Right lobe of liver (tissue), 6 donors: ENCODE measurements at places on chromosomes 4 and X.

- peaks cover 2% of the 10 kb centered on the region for H3K4me1 ChIP-seq
- no peaks in the 10 kb centered on the region for H3K27me3 ChIP-seq
- H3K36me3 ChIP-seq = no peaks in the 10 kb centered on the region
- no peak overlapping the region for H3K27ac ChIP-seq
These were observed 59.0 kb downstream of the WWC2 start for GRCh38 chr4:183158062-183158461.

GRCh38 chr4:167883266-167883665 lies 209.1 kb upstream of the ANXA10 start:
- H3K4me3 ChIP-seq = no peak overlapping the region
- no peak for DNase-seq
- no peaks in the 10 kb centered on the region for H3K27me3 ChIP-seq
- no peak overlapping the region for H3K27ac ChIP-seq
- no peaks in the 10 kb centered on the region for H3K36me3 ChIP-seq

- no peaks in the 10 kb centered on the region for H3K27me3 ChIP-seq
These were observed 132.3 kb upstream of the NR3C2 start for GRCh38 chr4:148574502-148574901.

DNA sequence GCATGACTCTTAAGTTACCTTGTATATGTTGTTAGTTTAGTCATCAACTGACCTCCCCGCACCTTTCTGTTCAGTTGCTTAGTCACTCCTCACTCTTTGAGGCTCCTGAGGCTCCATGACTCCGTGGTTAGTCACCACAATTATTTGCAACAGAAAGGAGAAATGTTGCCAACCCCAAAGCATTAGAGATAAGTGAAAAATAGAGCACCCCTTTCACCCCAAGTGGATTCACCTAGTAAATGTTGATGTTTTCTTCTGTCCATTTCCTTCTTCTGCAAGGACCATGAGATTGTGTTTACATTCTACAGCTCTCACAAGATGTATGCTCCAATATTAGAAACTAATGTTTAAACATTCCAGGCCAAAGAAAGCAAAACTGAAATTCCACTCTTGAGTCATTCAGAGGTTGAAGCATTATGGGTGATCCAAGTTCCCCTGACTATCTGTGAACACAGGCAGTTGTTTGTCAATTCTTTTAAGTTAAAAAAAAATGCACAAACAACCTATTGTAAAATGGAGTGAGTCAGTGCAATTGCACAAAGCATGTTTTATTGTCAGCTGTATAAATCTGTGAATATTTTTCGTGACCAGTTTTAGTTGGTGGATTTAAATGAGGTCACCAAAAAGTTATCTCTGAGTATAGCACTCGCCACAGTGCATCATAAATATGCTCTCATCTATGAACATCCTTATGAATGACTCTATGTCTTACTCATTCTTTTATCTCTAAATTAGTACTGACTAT lies 552.4 kb upstream of the MAGEB2 start:
- no peaks in the 10 kb centered on the region for H3K27me3 ChIP-seq
- DNase-seq = no peak
- H3K4me3 ChIP-seq = no peak overlapping the region
- no peaks in the 10 kb centered on the region for H3K36me3 ChIP-seq

DNA sequence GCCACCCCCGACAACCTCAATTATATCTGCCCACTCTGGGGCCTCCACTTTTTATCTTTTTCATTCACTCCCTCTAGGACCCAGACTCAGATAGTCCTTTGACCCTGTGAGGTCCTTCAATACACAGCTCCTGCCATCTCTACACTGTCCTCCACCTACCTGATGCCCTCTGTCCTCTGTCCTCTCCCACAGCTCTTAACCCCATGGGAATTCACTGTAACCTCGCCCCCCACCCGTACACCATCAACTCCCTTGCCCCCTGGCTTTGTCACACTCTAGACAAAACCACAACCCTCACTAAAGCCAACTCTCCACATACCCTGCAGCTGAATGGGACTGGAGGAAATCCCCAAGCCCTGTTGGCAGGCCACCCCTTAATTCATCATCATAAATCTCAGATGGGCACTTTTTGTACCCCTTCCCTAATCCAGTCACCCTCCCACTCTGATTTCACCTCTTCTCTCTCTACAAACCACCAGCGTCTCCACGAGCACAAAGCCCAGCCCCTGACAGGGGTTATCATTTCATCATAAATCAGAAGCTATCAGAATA lies 52.3 kb upstream of the ENPP6 start:
- H3K4me1 ChIP-seq = no peaks in the 10 kb centered on the region
- H3K27ac ChIP-seq = no peak overlapping the region
- no peaks in the 10 kb centered on the region for H3K36me3 ChIP-seq
- no peak overlapping the region for H3K4me3 ChIP-seq
- H3K27me3 ChIP-seq = no peaks in the 10 kb centered on the region
- DNase-seq = no peak

DNA sequence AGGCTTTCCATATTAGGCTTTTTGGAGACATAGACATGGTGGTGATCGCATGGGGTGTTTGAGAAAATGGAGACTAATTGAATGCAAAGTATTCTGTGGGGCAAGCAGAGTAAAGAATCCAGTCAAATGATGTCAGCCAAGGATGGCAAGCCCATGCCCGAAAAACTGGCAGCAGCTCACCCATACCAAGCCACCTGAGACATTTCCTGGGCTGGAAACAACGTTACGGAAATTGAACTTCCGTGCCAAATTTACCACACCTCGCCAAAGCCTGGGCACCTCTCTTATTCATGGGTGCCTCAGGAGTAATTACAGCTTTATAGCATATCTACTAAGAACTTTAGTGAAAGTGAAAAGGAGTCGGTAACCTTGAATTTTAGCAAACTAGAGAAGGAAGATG lies 166.4 kb downstream of the CBR4 start:
- H3K36me3 ChIP-seq = no peaks in the 10 kb centered on the region
- no peak overlapping the region for H3K27ac ChIP-seq
- no peak overlapping the region for H3K4me3 ChIP-seq
- DNase-seq = no peak

- no peak for DNase-seq
- no peak overlapping the region for H3K27ac ChIP-seq
- H3K36me3 ChIP-seq = no peaks in the 10 kb centered on the region
- H3K27me3 ChIP-seq = no peaks in the 10 kb centered on the region
- H3K4me3 ChIP-seq = no peak overlapping the region
These were observed 3.5 kb downstream of the JAKMIP1 start for GRCh38 chr4:6196871-6197270.

GRCh38 chr4:182764137-182764536 lies 153.0 kb downstream of the DCTD start:
- H3K36me3 ChIP-seq = no peaks in the 10 kb centered on the region
- H3K4me3 ChIP-seq = no peak overlapping the region
- no peaks in the 10 kb centered on the region for H3K27me3 ChIP-seq
- no peaks in the 10 kb centered on the region for H3K4me1 ChIP-seq
- no peak overlapping the region for H3K27ac ChIP-seq
- no peak for DNase-seq
